Right ventricle myocardium inferior (tissue), 1 donor: ENCODE measurements at places on chromosomes 7 and 10. TPM values are rescaled to one million over a fixed set of nuclear protein-coding genes. Genes with fewer than 3 reads are reported as not detected.
A peak's percentile ranks its signal among the peaks of the same experiment; 100 is the strongest.

CACNA2D1 gene
- total RNA-seq: 46.1 TPM

DNA sequence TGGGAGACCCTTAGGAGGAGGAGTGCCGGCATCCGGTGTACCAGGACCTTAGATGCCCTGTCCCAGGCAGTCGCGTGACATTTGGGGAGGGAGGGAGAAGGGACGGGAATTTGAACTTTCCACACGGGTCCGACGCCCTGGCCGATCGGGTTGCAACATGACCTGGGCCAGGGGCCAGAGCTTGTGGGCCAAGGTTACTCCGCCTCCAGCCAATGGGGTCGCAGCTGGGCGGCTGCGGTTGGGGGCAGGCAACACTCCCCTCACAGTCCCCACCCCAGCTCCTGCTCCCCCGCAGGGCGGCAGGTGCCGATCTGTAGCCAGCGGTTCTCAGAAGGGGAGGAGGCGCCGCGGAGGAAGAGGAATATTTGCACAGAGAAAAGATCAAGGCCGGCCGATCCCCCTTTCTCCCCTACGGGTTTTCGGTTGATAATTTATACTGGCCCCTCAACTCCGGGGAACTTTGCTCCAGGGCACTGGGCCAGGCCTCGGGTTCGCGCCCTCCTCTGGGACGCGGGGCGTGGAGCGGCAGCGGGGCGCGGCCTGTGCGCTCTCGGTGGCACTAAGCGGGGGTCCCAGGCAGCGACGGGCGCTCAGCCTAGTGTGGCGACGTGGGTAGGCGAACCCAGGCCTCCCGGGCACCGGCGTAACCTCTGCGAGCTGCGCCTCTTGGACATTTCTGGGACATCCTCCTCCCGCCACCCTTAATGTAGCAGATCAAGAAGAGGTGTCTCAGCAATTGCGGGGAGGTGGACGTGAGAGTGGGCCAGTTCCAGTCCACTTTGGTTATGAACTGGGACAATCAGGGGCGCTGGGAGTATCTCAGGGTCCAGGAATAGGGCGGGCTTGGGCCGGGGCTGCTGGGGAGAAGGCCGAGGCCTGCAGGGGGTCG, 1.2 kb downstream of the MLXIPL start:
- peak; percentile 69 for DNase-seq

- no peak for DNase-seq
Measured at GRCh38 chr7:2105917-2106316, 126.8 kb downstream of the MAD1L1 start.

DNA sequence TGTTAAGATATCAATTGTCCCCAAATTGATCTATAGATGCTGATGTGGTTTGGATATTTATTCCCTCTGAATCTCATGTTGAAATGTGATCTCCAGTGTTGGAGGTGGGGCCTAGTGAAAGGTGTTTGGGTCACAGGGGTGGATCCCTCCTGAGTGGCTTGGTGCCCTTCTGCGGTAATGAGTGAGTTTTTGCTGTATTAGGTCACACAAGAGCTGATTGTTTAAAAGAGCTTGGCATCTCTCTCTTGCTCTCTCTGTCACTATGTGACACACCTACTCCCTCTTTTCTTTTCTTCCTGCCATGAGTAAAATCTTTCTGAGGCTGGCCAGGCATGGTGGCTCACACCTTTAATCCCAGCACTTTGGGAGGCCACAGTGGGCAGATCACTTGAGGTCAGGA, 98.2 kb upstream of the KAT6B start:
- DNase-seq: no peak

ZNF777 gene
- 7.2 TPM for total RNA-seq

GRCh38 chr10:62019013-62019684, 117.7 kb downstream of the ARID5B start:
- no peak for DNase-seq

GRCh38 chr7:85708221-85708620, 521.4 kb upstream of the SEMA3D start:
- no peak for DNase-seq

GRCh38 chr7:30465811-30466180, 12.8 kb downstream of the NOD1 start:
- DNase-seq: no peak

DNA sequence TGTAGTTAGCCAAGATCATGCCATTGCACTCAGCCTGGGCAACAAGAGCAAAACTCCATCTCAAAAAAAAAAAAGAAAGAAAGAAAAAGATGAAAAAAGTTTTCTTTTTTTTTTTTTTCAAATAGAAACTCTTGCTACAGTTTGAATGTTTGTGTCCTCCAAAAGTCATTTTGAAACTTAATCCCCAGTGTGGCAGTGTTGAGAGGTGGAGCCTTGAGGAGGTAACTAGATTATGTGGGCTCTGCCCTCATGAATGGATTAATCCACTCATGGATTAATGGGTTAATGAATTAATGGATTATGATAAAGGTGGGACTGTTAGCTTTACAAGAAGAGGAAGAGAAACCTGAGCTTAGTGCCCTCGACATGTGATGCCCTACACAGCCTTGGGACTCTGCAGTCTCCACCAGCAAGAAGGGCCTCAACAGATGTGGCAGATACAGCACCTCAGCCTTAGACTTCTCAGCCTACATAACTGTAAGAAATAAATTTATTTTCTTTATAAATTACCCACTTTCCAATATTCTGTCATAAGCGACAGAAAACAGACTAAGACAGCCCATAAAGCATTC, 25.1 kb downstream of the CPEB3 start:
- DNase-seq: no peak

HOXA13 gene
- total RNA-seq: not detected
